ENCODE measurements at places on chromosomes 2 and 18.
A peak's percentile ranks its signal among the peaks of the same experiment; 100 is the strongest.

DNA sequence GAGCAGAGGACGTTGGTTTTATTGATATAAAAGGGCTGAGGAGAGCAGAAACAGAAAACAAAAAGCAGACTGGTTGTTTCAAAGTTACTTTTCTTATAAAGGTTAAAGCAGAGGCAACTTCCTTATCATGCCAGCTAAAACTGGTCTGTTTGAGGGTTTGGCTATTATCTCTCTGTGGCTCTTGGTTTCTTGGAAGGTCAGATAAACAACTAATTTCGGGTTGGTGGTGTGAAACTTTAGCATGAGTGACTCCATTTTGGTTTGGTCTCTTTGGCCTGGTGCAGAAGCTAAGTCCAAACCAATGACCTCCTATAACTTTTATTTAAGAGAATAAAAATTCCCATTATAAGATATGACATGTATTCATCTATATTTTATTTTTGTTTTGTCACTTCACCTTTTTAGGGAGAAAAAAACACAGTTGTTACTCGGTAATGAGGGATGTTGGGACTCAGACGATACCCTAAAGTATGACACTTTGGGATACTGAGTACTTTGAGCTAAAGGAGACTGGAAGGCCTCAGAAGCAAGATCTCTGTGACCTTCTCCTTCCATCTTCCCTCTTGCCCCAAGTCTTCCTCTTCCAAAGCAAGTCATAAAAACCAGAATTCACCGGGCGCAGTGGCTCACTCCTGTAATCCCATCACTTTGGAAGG is 23.3 kb downstream of the TNFAIP6 start:
- no peak for DNase-seq

DNA sequence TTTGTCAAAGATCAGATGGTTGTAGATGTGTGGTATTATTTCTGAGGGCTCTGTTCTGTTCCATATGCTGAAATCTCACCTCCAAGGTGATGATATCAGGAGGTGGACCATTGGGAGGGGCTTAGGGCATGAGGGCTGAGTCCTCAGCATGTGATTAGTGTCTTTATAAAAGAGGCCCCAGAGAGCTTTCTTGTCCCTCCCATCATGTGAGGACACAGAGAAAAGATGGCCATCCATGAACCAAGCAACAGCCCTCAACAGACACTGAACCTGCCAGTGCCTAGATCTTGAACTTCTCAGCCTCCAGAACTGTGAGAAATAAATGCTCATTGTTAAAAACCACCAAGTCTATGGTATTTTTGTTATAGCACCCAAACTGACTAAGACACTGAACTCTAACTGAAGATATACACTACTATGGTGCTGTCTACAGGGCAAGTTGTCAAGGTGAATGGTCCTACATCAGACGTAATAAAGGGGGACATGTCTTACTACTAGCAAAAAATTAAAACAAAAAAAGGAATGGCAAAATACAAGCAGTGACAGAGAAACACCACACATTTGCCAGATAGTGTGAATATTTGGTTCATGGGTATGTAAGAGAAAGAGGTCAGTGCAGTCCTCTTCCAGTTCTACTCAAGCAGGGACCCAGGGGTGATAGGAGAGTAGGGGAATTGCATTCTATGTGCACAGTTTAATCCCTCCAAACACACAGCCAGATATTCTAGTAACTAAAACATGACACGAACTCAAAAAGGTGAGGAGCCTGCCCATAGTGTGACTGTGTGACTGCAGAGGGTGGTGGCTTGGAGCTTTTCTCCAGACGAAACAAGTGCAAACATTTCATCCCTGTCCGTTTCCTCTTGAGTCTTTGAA is 164.4 kb upstream of the MYCN start:
- no peak for DNase-seq

- no peak for DNase-seq
Observed at GRCh38 chr2:52097071-52097470, 1065.1 kb upstream of the NRXN1 start.

DNA sequence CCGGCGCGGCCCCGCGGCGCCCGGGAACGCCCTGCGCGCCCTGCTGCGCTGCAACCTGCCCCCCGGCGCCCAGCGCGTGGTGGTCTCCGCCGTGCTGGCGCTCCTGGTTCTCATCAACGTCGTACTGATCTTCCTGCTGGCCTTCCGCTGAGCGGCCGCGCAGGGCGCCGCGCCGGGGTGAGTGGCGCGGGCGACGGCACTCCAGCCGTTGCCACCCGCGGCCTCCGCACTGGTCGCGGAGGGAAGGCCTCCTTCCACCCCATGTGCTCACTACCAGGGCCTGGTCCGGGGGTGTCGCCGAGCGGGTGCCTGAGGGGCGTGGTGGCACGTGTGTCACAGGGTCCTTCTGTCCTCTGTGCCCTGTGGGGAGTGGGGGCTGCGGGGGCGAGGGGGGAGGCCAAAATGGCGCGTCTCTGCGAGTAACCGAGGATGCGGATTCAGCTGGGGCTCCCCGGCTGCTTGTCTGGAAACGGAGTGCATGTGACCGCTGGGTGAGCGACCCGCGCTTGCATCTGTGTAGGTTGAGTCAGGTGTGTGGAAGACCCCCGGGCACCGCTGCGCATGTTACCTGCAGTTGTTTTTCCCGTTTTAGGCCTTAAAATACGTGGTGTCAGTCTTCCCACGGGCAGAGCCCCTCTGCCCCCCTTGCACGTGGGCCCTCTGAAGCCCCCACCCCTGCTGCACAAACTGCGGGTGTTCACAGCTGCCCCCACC is 58.0 kb downstream of the FAM168B start:
- no peak for DNase-seq

DNA sequence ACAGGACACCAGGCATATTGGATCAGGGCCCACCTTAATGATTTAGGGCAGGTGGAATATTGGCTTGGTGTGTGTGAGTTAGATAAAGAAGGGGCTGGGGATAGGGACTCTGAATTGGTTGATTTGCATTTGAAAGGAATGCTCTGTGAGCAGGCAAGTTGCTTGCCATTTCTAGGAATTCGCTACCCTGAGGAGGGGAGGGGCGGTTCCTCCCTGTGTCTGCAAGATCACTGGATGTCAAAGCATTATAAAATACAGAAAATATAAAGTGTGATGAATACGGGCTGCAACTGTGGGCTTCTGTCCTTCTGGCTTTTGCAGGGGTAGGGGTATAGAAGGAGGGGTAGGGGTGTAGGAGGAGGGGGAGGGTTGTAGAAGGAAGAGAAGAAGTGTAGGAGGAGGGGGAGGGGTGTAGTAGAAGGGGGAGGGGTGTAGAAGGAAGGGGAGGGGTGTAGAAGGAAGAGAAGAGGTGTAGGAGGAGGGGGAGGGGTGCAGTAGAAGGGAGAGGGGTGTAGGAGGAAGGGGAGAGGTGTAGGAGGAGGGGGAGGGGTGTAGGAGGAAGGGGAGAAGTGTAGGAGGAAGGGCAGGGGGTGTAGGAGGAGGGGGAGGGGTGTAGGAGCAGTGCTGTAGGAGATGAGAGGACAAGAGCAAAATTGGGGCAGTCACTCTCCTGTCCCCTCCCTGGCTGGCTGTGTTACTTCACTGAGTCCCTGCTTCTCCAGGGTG is 238.0 kb upstream of the COPS8 start:
- DNase-seq = no peak

DNA sequence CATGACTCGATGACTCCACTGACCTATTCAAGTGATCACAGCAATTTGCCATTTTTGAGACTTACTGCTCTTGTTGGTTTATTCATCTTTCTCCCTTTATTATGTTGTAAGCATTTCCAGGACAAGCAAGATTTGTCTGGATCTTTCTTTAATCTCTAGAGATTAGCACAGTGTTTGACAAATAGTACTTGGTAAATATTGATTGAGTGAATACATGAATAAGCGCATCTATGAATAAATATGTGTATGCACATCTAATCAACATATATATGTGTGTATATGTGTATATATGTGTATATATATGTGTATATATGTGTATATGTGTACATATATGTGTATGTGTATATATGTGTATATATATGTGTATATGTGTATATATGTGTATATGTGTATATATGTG is 7.3 kb downstream of the TMX3 start:
- no peak for DNase-seq

- DNase-seq = no peak
Observed at GRCh38 chr2:41169744-41170143, 717.9 kb upstream of the SLC8A1 start.

DNA sequence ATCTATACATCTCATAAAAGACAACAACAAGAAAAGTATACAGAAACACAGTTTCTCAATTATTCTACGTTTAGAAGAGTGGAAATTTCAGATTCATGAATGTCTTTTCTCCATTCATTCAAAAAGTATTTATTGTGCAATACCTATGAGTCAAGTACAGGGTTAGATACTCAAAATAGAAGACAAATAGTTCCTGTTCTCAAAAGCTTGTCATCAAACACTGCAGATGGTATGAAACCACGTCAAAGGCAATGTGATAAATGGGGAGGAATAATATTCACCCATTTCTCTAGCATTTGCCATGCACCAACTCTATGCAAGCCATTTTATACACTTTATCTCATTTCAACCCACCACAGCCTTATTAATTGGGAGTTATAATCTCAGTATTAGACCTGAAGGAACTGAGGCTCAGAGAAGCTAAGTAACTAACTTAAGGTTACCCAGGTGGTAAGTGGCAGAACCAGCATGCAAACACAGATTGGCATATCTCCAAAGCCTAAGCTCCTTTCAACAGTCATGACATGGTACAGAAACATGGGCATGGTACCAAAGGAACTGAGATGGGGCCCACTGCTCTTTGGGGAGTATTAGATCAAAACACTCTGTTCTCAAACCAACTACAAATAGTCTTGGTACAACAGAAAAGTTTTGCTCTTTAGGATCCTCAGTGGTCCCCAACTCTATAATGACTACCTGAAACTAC is 67.2 kb upstream of the NPAS2 start:
- DNase-seq = peak; percentile 76

- DNase-seq = no peak
Observed at GRCh38 chr2:7676714-7677113, 759.5 kb downstream of the RNF144A start.

GRCh38 chr2:64612575-64613195 is 41.0 kb downstream of the SERTAD2 start:
- no peak for DNase-seq

DNA sequence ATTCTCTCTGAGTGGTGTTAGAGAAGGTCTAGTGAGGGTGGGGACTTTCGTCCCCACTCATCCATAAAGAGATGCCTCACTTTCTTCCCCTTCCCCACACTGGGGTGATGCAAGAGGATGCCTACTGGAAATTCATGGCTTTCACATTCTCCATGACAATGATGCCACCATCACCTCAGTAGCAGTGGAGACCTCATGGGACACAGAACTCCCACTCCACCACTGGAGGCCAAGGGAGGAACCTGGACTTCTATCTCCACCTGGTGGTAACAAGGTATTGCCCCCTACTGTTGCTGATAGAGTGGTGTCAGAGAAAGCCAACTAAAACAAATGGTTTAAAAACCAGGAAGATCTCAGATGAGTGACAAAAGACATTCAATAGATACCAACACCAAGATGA is 110.9 kb downstream of the INHBB start:
- no peak for DNase-seq

DNA sequence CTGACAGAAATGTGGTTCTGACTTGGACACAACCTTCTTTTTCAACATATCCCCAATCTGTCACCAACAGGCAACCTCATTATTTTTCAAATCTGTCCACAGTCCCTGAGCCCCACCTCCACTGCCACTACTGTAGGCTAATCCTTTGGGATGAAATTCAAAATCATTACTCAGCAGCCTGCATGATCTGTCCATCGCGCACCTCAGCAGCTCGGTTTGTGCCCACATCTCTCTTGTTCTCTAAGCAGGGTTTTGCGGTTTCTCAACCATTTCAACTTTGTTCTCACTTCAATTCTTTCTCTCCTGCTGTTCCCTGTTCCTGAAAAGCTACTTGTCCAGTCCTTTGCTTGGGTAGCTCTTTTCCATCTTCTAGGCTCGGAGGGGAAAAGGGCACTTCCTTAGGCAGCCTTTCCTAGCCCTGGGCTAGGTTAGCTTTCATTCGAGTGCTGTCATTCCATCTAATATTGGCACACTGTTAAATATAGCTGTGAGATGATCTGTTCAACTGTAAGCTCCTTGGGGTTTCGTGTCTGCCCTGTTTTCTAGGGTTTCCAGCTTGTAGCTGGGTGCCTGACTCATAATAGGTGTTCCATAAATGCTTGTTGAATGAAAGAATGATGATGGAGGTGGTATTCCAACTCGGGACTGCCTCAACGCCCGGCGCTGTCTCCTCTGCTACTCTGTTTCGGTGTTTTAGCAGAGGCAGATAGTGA is 653 bp upstream of the ANKAR start:
- DNase-seq = peak; percentile 22

GRCh38 chr18:25453556-25454269 is 101.7 kb upstream of the ZNF521 start:
- DNase-seq = peak; percentile 26

DNA sequence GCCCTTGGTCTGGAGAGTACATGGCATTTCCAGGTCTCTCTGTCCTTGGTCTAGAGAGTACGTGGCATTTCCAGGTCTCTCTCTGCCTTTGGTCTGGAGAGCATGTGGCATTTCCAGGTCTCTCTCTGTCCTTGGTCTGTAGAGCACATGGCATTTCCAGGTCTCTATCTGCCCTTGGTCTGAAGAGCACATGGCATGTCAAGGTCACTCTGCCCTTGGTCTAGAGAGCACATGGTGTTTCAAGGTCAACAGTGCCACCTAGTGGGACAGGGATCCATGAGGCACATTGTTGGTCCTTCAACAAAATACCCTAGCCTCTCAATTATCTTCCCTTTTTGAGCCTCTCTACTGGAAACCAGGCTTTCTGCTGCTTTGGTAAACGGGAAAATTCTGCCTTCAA is 250.2 kb downstream of the OTX1 start:
- no peak for DNase-seq

- no peak for DNase-seq
Observed at GRCh38 chr2:240024766-240025165, 376 bp downstream of the NDUFA10 start.

All from astrocyte of the spinal cord (primary cell).